ENCODE measurements at places on chromosomes 2 and 18.

DNA sequence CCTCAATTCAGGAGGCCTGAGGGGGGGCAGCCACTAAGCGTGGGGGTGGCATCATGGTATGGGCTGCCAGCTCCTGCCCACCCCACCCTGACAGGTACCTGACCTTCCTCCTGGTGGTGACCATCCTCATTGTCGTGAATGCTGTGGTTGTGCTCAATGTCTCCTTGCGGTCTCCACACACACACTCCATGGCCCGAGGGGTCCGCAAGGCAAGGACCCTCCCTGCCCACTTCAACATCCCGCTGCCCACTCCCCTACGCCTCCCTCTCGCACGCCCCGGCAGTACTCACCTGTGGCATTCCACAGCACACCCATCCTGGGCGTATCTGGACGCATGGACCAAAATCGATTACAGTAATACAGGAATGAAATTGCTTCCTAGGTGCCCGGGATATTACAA lies 4.0 kb downstream of the CHRNG start:
- no peak for DNase-seq

DNA sequence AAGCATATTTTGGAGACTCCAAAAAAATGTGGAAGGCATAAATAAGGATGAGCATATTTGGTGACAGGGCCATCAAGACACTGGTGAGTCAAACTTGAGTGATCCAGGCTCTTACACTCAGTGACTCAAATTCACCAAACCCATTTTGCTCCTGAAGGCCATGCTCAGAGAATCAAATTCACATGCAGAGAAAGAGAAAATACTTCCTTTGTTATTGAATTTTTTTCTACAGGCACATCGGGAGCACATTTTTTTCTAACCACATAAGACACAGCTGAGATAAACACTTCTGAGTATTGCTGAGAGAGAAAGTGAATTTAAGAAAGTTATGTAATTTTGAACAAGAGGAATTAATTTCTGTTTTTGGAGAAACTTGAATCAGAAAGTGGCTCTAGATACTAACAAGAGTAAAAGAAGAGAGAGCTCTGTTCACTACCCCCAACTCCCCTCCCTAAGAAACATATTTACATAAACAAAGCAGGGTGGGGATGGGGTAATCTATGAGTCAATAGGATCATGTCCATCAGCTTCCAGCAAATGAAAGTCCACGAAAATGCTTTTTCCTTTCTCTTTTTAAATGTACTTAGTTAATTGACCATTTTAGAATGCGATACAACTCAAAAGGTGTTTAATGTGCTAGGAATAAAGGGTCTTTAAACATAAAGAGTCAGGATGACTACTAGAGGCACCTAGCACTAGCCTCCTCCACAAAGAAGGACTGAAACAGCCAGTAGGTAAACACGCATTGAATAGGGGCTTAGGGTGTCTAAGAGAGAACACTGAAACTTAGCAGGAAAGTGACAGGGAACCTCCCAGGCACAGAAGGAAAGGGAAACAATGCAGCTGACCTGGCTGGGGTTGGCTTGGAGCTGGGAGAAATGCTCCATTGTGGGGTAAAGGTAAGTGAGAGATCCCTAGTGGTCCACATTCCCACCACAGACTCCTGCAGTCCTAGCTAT lies 152.3 kb downstream of the KCNE4 start:
- DNase-seq: no peak

- no peak for DNase-seq
Measured at GRCh38 chr2:177646791-177647190, 254.2 kb downstream of the AGPS start.

- DNase-seq: no peak
Measured at GRCh38 chr2:96233436-96233835, 24.8 kb upstream of the STARD7 start.

DNA sequence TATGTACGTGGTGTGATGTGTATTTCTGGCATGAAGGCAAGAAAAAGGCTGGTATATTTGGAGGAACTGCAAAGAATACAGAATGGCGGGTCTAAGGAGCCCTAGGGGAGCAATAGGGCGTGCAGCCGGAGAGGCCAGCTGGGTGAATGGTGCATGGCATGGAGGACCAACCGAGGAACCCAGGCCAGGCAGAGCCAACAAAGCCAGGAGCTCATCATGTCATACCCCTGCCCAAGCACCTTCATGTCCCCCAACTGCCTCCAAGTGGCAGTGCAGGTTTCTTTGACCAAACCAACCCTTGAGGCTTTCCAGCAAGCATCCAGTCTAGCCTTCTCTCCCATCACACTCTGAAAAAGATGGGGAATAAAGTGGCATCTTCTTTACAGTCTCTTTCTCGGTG lies 8.9 kb upstream of the KCNK3 start:
- DNase-seq: no peak

- DNase-seq: no peak
Measured at GRCh38 chr18:26549263-26550094, 1.1 kb upstream of the KCTD1 start.

GRCh38 chr2:84144345-84144744 lies 314.7 kb downstream of the SUCLG1 start:
- DNase-seq: no peak

- no peak for DNase-seq
Measured at GRCh38 chr2:24337890-24338289, 22.4 kb downstream of the ITSN2 start.

DNA sequence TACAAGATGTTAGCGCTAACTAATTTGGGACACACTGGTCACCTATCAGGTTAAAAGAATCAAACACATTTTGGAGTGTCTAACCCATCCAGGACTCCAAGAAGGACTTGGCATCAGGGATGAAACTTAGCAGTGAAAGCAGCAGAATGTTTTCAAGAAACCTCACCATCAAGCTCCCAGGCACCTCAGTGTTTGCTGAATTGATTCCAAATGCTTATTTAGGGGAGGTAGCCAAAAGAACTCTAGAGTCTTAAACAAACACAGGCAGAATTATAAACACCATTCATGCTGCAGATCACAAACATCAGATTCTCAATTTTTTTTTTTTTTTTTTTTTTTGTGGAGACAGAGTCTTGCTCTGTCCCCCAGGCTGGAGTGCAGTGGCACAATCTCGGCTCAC lies 122.8 kb upstream of the UXS1 start:
- no peak for DNase-seq

DNA sequence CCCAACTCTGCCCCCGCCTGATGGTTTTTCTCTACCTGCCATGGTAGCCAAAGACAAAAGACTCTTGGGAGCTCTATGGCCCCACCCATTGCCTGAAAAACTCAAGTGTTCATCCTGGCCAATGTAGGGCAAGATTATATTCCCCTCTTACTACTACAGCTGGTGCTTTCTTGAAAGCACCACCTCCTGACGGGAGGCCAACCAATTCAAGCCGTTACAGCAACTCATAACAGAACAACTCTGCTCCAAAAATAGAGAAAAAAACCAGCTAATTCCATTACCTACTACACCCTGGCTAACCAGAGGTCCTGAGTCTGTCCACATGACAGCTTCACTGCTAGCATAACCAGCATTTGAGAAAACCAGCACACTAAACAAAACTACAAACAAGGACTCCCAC lies 127.5 kb upstream of the GAREM1 start:
- no peak for DNase-seq

- no peak for DNase-seq
Measured at GRCh38 chr2:117745537-117745936, 69.0 kb upstream of the DDX18 start.

- DNase-seq: no peak
Measured at GRCh38 chr2:114025030-114025429, 135.1 kb downstream of the ACTR3 start.

DNA sequence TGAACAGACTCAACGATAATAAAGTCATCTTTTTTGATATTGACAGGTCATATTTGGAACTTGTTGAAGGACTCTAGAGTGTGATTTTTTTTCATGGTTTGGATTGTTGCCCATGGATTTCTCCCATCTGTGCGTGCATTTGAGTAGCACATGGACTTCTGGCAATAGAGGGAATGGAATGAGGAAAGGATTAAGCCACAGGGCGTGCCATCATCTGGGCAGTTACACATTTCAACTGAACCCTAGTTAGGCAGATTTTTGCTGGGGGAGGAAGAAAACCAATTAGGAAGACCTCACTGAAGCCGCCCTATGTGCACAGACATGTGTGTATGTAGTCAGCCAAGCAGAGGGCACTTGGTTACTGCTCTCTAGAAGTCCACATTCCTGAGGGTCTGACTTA lies 72.6 kb downstream of the TPGS2 start:
- no peak for DNase-seq

GRCh38 chr2:237053066-237053465 lies 32.6 kb upstream of the COPS8 start:
- DNase-seq: no peak

DNA sequence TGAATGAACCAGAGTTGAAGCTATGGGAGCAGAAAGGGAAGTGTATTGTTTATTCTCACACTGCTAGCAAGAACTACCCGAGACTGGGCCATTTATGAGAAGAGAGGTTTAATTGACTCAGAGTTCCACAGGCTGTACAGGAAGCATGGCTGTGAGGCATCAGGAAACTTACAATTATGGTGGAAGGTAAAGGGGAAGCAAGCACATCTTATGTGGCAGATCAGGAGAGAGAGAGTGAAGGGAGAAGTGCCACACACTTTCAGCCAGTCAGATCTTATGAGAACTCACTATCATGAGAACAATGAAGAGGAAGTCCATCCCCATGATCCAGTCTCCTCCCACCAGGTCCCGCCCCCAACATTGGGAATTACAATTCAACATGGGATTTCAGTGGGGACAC lies 383.2 kb upstream of the SLC14A2 start:
- DNase-seq: no peak

DNA sequence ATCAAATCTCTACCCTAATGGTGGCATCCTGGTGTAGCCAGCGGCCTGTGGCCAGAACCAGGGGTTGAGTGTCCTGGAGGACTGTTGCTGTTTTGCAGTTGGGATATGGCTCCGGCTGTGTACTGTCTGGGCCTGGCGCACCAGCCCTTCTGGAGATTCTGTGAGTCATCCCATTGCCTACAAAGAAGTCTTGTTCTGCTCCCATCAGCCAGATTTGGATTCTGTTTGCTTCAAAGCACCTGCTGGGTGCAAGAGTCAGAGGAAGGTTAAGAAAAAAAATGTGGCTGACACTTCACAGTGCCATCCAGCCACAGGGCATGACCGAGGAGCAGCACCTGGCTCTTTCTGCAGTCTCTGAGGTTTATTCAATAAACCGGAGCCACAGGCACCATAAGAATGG lies 41.0 kb upstream of the ASAP2 start:
- no peak for DNase-seq

DNA sequence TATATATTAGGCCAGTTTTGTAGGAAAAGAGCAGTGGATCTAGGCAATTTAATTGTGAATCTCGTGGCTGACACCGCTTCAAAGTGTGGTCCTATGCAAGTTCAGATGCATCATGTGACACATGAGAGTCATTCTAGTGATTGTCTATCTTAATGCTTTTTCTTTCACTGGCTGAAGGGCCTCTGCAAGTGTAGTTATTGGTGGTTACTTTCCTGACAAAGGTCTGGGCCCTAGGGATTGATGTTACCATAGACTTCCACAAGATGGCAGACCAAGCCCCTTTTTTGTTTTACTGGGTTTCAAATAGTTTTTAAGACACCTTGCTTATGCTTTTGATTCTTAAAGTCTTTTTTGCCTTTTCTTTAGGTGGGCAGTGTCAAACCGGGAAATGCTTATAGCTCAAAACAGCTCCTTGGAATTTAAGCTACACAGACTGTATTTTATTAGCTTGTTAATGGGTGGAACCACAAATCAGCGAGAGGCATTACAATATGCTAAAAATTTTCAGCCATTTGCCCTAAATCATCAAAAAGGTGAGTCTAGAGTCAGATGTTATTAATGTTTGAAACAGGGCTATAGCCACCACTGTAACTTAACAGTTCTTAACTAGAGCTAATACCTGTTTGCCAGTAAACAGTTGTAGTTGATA lies 25.9 kb downstream of the CD8A start:
- DNase-seq: no peak

- no peak for DNase-seq
Measured at GRCh38 chr18:5512176-5512575, 31.6 kb downstream of the EPB41L3 start.

DNA sequence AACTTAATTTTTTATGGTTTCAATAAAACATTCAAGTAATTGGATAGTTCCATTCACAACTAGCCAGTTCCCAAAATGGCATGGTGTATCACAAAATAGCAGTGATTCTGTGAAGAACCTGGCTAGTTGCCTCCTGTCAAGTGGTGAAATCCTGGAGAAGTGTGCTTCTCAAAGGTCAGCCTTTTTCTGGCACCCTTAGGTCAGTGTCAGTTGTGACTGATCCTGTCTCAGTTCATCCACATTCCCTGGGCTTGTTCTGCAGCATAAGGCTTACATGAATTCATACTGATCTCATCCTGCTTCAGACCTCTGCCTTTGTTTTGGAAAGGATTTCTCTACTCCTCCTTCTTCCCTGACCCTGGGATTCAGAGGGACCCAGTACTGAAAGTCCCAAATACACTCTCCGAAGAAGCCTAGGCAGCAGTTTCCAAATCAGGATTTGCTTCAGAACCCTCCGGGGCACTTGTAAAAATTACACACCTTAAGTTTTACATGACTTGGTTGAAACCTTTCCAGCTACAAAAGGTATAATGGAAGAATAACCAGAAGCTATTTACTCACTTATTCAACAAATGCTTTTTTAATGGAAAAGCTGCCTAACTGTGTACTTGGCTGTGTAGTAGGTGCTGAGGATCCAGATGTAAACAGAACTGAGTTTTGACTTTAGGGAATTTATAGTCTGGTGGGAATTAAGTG lies 11.0 kb downstream of the MAP3K20 start:
- DNase-seq: no peak
